ENCODE measurements at places on chromosomes 1 and 21.

- DNase-seq = no peak
Observed at GRCh38 chr21:36722370-36723368, 23.8 kb downstream of the SIM2 start.

GRCh38 chr1:248871837-248872401 is 13.0 kb upstream of the ZNF692 start:
- no peak for DNase-seq

DNA sequence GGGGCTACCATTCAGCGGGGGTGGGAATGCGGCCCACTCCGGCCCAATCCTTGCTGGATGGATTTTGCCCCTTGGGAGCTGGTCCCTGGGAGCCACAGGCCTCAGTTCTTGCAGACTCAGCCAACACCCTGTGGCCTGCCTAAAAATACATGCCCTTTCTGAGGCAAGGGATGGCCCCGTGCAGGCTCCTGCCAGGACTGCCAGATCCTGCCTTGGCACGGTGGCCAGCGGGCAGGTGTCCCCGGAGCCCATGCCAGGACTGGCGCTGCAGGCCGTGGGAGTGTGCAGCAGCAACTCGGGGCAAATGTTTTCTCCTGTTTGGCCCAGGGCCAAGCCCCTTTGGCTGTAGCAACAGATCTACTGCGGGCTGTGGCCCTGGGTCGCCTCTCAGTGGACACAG is 1.6 kb upstream of the PANK4 start:
- no peak for DNase-seq

GRCh38 chr1:215082532-215083382 is at the start of gene KCNK2:
KCNK2 (plus strand) TSS chr1:215082737; CDS start chr1:215083386, 649 bp downstream.
- DNase-seq = no peak

GRCh38 chr1:203052601-203053000 is 26.3 kb downstream of the PPFIA4 start:
- DNase-seq = no peak

Measured in SIG-M5 (cell line).